GM19239 (cell line): ENCODE measurements at places on chromosomes 3 and 15.

GRCh38 chr3:116640109-116640508, 69.5 kb upstream of the TUSC7 start:
- DNase-seq, result no peak

- DNase-seq, result peak; percentile 22
Measured at GRCh38 chr15:43872416-43873020, 45.7 kb downstream of the WDR76 start.

- no peak for DNase-seq
Measured at GRCh38 chr15:95252404-95252803, 1021.0 kb downstream of the MCTP2 start.

DNA sequence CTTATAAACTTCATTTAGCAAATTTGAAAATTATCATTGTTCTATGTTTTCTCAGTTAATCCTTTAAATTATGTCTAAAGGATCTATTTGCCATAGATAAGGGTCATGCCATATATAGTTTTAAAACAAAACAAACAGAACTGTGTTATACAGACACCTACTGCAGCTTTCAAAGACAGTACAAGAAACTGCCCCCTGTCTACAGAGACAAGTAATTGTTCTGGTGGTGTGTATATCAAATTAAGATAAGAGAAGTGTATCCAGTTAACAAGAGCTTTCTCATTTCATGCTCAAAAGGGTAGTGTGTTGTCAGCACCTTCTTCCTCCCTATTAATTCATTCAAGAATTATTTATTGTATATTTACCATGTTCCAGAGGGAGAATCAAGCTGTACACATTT, 201.2 kb downstream of the FMN1 start:
- no peak for DNase-seq

DNA sequence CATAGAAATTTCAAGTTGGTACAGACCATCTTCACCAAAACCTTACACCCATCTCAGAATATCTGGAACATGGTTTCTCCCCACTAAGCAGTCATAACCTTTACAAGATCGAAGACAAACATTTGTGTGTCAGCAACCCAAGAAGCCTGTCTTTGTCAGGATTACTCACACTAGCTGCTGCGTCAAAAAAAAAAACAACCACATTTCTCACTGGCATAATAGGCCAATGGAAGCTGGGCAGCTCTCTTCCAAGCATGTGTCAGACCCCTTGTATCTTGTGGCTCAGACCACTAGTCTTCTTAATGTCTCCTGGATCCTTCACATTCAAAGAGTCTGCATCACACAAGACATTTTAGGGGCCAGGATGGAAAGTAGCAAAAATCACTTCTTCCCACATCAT, 266.9 kb upstream of the IGF1R start:
- no peak for DNase-seq

DNA sequence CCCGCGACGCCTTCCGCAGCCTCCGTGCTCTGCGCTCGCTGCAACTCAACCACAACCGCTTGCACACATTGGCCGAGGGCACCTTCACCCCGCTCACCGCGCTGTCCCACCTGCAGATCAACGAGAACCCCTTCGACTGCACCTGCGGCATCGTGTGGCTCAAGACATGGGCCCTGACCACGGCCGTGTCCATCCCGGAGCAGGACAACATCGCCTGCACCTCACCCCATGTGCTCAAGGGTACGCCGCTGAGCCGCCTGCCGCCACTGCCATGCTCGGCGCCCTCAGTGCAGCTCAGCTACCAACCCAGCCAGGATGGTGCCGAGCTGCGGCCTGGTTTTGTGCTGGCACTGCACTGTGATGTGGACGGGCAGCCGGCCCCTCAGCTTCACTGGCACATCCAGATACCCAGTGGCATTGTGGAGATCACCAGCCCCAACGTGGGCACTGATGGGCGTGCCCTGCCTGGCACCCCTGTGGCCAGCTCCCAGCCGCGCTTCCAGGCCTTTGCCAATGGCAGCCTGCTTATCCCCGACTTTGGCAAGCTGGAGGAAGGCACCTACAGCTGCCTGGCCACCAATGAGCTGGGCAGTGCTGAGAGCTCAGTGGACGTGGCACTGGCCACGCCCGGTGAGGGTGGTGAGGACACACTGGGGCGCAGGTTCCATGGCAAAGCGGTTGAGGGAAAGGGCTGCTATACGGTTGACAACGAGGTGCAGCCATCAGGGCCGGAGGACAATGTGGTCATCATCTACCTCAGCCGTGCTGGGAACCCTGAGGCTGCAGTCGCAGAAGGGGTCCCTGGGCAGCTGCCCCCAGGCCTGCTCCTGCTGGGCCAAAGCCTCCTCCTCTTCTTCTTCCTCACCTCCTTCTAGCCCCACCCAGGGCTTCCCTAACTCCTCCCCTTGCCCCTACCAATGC, 2.0 kb downstream of the ISLR start:
- DNase-seq, result no peak

- no peak for DNase-seq
Measured at GRCh38 chr15:78985859-78986475, 41.1 kb upstream of the CTSH start.

- no peak for DNase-seq
Measured at GRCh38 chr15:51970132-51970817, 1.3 kb downstream of the LEO1 start.

DNA sequence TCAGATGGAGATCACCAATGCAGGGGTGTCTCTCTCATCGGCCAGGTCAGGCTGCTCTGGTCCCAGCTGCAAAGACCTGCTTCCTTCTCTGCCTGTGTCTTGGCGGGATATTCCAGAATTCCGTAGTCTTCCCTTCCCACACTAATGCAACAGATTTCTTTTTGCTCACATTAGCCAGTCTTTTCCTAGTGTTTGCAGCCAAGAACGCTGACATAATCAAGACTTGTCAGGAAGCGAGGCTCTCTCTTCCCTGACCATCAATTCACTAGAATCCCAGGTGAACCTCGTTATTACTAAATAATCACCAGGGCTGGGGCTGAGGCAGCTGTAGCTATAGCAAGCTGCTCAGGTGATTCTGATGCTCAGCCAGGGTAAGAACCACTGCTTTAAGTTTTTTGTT, 43.2 kb upstream of the ACKR4 start:
- DNase-seq, result no peak

- no peak for DNase-seq
Measured at GRCh38 chr3:132840201-132840700, 118.0 kb upstream of the NPHP3 start.

DNA sequence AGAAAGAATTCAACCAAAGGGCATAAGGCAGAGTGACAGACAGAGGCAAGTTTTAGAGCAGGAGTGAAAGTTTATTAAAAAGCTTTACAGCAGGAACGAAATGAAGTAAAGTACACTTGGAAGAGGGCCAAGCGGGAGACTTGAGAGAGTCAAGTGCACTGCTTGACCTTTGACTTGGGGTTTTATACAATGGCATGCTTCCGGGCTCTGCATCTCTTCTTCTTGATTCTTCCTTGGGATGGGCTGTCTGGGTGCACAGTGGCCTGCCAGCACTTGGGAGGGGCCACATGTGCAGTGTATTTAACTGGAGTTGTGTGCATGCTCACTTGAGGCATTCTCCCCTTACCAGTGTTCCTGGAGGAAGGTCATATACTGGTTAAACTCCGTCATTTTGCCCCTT, 30.4 kb upstream of the KLHL25 start:
- DNase-seq, result no peak

DNA sequence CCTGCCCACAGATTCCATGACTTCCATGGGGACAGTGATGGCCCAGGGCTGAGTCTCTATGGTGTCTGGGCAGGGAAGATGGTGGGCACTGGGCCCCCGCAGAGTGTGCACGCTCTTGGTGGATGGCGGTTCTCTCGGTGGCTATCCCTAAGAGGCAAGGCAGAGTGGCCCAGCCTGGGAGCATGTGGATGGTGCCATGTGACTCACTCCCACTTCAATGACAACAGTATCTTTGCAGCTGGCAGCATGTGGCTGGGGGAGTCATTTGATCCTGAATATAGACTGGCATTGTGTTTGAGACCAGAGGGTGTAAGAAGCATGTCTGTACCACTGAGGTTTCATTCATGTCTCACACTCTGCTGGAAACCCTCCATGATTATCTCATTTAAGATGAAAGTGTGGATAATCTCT, 101.2 kb downstream of the CORO2B start:
- DNase-seq, result no peak

- no peak for DNase-seq
Measured at GRCh38 chr3:71011565-71012287, 571.8 kb downstream of the FOXP1 start.

GRCh38 chr3:2525968-2526367, 427.3 kb downstream of the CNTN4 start:
- DNase-seq, result no peak

GRCh38 chr15:63288778-63289378, 11.5 kb downstream of the APH1B start:
- peak; percentile 19 for DNase-seq

DNA sequence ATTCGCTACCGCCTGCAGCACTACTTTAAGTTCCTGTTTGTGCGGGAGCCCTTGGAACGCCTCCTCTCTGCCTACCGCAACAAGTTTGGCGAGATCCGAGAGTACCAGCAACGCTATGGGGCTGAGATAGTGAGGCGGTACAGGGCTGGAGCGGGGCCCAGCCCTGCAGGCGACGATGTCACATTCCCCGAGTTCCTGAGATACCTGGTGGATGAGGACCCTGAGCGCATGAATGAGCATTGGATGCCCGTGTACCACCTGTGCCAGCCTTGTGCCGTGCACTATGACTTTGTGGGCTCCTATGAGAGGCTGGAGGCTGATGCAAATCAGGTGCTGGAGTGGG, 995 bp downstream of the CHST14 start:
- DNase-seq, result no peak

- DNase-seq, result no peak
Measured at GRCh38 chr15:89221543-89221942, at the start of gene RLBP1. Gene RLBP1, minus strand, starts transcription at chr15:89221579. Its CDS starts 2,604 bp downstream, at chr15:89218975.
